Fibroblast of skin of right biceps (primary cell): ENCODE measurements at places on chromosomes 4 and X.

GRCh38 chrX:17375637-17376430 is 834 bp downstream of the NHS start:
- DNase-seq, result no peak

- DNase-seq, result no peak
Measured at GRCh38 chr4:31058656-31059055, 338.5 kb downstream of the PCDH7 start.

DNA sequence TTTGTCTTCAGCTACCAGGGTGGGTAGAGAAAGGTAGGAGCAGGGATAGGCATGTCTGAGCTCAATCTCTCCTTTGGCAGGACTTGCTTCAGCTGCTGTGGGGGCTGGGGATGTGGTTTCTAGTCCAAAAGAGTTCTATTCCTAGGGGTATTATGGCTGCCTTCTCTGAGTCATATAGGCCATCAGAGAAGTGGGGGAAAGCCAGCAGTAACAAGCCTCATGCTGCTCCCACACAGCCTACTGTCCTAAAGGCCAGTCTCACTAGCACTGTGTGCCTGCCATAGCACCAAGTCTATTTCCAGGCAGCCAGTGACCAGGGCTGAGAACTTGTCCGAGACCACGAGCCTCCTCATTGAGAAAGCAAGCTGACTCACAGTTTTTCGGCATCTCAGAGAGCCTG is 270.6 kb downstream of the DCAF12L2 start:
- peak; percentile 12 for DNase-seq

- DNase-seq, result no peak
Measured at GRCh38 chr4:11624370-11624769, 195.7 kb upstream of the HS3ST1 start.

GRCh38 chr4:106329041-106329618 is 12.8 kb downstream of the AIMP1 start:
- peak; percentile 47 for DNase-seq

GRCh38 chr4:2497931-2498330 is 29.0 kb downstream of the RNF4 start:
- no peak for DNase-seq

DNA sequence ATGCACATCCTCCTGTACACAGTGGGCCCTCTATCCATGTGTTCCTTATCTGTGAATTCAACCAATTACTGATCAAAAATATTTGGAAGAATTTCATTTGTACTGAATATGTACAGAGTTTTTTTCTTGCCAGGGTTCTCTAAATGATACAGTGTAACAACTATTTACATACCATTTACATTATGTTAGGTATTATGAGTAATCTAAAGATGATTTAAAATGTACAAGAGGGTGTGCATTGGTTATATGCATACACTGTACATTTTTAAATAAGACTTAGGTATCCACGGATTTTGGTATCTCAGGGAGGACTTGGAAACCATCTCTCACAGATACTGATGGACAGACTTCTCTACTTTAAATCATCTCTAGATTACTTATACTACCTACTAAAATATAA is 1333.9 kb downstream of the PCDH18 start:
- no peak for DNase-seq

- no peak for DNase-seq
Measured at GRCh38 chrX:17990532-17990931, 129.4 kb upstream of the RAI2 start.

- no peak for DNase-seq
Measured at GRCh38 chr4:164383058-164383357, 370.9 kb upstream of the SMIM31 start.
